ENCODE measurements at places on chromosomes 5 and 9. TPM values are rescaled to one million over a fixed set of nuclear protein-coding genes. Genes with fewer than 3 reads are reported as not detected.

DNA sequence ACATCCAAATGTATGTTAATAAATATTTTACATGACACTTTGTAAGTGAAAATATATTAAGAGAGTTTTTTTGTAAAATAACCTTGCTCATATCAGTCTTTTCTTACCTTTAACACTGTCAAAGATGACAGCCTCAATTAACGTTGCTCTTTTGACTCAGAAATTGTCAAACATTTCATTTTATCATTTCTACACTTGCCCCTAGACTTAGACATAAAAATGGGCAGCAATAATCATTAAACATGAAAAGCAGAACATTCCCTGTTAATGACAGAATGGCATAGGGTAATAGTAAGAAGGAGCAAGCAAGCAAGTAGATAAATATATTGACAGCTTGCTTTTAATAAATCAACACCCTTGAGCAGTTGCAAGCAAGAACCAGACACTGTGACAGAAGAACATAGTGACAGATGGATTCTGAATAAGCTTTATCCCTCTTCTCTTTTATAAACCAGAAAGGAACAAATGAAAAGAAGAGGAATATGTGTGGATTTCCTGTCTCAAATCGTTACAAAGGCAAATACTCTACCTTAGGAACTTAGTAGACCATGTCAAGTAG, 796.0 kb upstream of the CHD1 start:
- no peak for DNase-seq

GRCh38 chr5:673831-674629, 19.1 kb downstream of the TPPP start:
- peak; percentile 72 for DNase-seq

DNA sequence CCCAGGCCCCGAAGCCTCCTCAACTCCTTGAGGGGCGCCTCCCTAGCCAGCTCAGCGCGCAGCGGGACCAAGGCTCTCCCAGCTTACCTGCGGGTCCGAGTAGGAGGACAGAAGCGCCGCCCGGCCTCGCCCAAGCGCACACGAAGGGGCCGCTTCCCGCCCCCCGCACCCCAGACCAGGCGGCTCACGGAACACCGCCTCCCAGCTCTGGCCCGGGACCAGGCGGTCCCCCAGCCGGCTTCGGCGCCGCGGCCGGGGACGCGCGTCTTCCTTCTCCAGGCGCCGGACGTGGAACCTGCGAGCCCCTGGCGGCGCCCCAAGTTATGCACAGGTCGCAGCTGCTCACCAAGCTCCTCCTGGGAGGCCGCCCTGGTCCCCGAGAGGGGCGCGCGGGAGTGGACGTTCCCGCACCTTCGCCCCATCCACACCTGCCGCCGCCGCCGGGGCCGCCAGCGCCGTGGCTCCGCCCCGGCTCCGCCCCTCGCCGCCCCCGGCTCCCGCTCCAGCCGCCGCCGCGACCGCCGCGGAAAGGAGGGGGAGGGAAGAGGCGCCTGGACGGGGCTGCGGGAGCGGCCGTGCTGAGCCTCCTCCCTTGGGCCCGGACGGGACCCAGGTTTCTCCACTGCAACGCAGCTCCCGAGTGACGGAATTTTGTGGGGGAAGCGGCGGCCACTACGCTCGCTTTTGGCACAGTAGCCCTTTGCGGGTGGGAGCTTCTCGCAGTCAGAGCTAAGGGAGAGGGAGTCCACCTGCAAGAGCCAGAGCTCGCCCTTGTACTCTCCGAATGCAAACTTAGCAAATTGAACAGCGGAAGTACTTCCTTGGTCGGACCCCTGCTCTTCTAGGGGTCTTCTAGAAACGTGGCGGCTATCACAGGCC, 77.5 kb upstream of the IFNE start:
- peak; percentile 66 for DNase-seq

- no peak for DNase-seq
These were observed 419.8 kb downstream of the DMRT2 start for GRCh38 chr9:1469996-1470395.

DNA sequence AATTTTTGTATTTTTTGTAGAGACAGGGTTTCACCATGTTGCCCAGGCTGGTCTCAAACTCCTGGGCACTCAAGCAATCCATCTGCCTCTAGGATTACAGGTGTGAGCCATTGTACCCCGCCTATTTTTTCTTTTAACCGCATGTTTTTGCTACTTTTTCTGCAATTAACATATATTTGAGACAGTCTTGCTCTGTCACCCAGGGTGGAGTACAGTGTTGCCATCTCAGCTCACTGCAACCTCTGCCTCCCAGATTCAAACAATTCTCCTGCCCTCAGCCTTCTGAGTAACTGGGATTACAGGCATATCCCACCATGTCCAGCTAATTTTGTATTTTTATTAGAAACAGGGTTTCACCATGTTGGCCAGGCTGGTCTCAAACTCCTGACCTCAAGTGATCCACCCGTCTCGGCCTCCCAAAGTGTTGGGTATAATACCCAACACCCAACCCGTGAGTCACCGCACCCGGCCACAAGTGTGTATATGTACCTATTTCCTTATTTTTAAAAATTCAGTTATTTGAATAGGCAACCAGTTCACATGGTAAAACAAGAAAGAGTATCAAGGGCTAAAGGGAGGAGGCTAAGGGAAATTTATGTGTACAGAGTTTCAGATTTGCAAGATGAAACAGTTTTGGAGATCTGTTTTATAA, 13.3 kb downstream of the PHAX start:
- DNase-seq: no peak

GRCh38 chr9:99031994-99032393, 72.9 kb upstream of the TGFBR1 start:
- DNase-seq: no peak

DNA sequence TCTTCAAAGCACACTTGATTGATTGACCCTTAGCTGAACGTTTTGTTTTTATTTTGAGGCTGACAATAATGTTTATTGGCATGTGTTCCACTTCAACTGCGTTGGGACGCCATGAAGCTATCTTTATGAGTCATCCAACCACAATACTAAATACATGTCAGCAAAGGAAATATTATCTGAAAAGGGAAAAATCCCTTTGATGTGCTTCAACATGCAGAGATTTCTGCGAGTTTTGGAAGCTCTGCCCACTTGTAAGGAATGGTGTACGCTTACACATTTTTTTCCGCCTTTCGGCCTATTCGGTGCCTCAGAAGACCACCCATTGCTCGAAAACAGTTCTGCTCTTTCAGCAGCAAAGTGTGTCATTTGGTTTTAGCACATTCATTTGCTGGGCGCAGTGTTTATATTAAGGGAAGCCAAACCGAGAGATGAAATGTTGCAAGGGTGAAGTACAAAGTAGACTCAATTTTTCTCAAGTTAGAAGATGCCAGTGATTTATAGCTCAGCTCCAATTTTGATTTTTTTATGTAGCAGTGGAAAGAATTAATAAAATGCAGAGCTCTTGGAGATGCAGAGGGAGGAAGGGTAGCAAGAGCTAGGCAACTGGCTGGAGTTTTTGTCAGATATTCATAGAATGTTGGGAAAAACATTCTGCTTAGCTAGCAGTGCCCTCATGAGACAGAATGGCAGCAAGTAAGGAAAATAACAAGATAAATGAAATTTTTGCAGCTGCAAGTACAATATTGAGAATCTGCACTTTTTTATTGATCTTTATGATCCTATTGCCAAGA, 68.9 kb downstream of the PRDM6 start:
- DNase-seq: no peak

DNA sequence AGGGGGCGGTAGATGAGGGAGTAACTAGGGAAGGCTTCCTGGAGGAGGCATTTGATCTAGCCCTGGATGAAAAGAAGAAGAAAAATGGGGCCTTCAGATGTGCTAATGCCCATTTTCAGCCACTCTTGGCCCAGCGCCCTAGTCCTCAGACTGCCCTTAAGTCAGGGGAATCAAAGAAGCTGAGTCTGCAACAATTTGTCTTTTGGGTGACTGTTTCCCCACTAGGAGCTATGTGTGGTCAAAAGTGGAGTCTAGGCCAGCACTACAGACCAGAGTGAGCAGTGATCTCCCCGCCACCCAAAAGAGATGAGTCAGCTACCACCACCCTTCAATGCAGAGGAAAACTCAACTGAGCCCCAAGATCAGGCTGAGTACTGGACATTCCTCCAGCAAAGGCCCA, 542.1 kb downstream of the BNC2 start:
- no peak for DNase-seq

DNA sequence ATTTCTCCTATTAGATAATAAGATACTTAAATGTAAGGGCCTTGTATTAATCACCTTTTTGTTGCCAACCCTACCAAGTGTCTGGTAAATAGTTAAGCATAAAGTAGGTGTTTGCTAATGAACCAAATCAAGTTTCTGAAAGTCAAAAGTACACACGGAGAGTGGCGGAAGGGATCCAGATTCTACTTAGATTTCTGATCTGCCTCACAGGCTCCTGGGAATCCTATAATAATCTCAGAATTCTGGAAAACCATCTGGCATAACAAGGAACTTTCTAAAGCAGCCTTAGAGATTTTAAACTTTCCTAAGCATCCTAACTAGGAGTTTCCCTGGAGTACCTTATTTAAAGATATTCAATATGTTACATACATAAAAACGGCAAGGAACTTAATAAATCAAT, 363.2 kb upstream of the SMC2 start:
- DNase-seq: no peak

GRCh38 chr5:127652952-127653611, 4.2 kb downstream of the CTXN3 start:
- no peak for DNase-seq

DNA sequence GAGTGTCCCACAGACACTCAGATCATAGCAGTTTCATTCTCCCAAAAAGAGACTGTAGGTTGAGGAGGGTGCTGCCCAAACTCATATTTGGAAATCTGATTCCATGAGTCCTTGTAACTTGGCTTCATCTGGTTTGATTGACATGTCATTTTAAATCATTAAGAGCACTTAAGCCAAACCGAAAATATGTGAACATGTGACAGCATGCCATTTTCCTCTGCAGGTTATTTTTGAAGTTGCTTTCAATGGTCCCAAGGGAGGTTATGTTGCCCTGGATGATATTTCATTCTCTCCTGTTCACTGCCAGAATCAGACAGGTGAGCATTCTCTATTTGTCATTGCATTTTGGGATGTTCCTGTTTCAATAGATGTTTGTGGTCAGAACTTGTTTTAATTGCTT, 87.6 kb downstream of the MAMDC2 start:
- DNase-seq: no peak

GRCh38 chr5:144369006-144369405, 198.3 kb downstream of the KCTD16 start:
- DNase-seq: no peak

DNA sequence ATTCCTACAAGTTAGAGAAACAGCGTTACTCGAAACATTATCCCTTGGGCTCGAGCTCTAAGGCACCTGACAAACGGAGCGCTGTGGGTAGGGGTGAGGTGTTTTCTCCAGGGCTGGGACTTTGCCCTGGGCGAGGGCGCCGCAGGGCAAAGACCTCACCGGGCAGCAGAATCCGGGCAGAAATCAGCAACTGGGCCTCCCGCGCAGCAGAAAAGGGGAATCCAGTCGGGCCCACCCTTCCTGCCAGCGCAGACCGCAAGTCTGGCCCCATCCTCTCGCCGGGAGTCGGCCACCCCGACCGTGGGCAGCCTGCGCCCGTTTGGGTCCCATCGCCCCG, 430 bp upstream of the MSH3 start:
- DNase-seq: no peak

GRCh38 chr9:108786901-108787689, 68.7 kb downstream of the ACTL7B start:
- DNase-seq: no peak

GRCh38 chr5:77483682-77484081, 8.4 kb downstream of the WDR41 start:
- no peak for DNase-seq

BTNL9 gene
- 57.8 TPM for polyA plus RNA-seq

MORN5 gene
- polyA plus RNA-seq: 0.25 TPM

CDKN2A gene
- 0.32 TPM for polyA plus RNA-seq

FAM240B gene
- polyA plus RNA-seq: not detected

GABRA1 gene
- polyA plus RNA-seq: not detected

All from right cardiac atrium (tissue), 5 donors.